ENCODE measurements at places on chromosomes 6 and 20.

- DNase-seq = no peak
Observed at GRCh38 chr6:161663682-161664081, 389.8 kb upstream of the AGPAT4 start.

DNA sequence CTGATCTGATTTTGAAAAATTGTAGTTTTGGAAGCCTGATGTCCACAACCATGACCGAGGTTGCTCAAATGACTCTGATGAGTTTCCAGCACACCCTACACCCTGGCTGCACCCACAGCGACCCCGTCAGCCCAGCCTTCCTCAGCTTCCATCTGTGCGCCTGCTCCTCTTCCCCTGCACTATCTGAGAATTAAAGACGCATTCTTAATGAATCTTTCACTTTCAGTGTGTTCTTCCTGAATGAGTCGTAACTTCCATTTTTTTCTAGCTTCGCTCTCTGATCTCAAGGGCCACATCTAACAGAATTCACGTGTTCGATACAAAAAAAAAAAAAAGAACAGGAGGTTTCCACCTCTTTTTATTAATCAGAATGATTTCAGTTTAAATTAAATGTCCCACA is 21.3 kb upstream of the RREB1 start:
- no peak for DNase-seq

GRCh38 chr6:106490436-106490835 is 129.9 kb downstream of the CRYBG1 start:
- DNase-seq = no peak

GRCh38 chr6:61679625-61680024 is 606.4 kb downstream of the KHDRBS2 start:
- DNase-seq = no peak

DNA sequence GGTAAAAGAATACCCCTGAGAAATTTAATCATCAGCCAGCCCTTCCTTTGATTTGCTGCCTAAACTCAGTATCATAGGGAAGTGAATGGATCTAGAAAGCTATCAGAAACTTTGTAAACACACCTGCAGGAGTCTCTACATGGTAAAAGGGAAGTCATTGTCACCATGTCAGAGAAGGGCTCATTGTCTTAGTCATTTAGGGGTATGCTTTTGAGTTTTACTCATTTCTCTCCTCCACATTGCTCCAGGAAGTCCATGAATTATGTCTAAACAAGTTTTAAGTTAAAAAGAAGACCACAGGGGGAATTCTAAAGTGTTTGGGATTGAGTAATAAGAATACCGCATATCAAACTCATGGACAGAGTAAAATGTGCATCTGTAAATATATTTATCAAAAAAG is 2.5 kb downstream of the SLC17A1 start:
- no peak for DNase-seq

DNA sequence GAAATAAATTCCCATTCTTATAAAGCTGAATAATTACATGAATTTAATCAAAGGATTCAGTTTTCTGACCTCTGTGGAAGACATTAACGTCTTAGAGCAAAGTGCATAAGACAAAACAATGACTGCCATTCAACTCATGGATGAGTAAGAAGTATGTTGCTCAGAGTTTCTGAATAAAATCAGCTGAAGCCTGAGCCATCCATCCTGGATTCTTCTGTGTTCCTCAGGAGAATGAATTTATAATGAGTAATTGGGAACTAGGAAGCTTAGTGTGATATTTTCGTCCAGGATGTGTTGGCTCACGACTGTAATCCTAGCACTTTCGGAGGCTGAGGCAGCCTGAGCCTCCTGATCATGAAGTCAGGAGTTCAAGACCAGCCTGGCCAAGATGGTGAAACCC is 62.8 kb downstream of the PERP start:
- no peak for DNase-seq

GRCh38 chr6:83879746-83880145 is 20.3 kb downstream of the CYB5R4 start:
- no peak for DNase-seq

- DNase-seq = no peak
Observed at GRCh38 chr6:88301888-88302768, 136.0 kb upstream of the CNR1 start.

DNA sequence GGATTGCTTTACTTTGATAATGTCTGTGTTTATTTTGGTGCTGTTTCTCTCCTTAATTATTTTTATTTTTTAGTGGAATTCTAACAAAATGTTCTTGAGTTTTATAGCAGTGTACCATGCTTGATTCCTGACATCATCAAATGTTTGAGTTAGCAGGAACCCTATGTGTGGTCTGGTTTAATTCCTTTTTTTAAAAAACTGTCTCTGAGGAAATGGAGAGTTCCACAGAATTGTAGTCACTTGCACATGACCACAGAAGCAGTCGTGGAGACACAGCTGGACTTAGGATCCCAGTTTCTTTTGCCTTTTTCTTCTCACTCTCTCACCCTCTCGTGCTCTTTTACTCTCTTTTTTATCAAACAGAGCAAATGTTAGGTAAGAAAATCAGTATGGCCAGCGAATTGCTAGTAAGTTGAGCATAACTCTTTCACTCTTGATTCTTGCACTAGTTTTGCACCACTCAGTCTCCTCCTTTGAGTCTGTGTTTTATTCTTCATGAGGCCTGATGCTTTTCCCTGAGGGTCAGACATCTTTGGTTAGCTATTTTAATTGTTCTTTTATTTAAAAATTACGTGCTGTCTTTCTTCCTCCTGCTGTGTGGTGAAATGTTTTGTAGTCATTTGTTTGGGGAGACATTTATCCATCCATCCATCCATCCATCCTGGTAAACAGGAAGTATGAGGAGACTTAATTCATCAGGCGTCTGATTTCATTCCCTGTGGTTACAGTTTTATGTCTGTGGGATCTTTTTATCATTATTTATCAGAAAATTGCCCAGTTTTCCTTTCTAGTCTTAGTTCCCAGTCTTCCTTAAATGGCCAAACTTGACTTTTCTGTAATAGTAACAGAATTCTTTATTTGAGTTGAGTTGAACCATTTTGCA is 83.0 kb downstream of the SCAF8 start:
- no peak for DNase-seq

DNA sequence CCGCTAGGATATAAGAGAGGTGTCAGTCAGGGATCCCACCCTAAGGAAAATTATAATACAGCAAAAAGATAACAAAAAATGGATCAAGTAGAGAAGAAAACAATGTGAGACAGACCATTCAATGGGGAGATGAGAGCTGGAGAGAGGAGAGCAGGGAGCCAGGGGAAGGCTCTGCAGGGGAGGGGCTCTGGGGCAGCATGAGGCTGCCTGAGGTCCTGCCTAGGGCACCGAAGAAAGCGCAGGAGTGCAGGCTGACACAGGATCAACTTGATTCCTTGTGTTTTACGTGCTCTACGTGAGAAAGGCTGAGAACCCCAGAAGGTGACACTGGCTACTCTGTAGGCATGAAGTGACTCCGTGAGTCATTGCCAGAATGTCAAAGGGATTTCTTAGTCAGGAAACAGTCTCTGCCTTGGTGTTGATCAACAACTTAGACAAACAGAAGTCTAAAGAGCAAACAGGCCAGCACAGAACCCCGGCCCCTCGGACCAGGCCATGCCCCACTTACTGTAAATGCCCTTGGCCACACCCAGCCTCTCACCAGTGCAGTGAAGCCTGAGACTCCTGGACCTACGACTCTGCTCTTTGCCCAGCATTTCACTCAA is 290.1 kb upstream of the PRDM1 start:
- no peak for DNase-seq

DNA sequence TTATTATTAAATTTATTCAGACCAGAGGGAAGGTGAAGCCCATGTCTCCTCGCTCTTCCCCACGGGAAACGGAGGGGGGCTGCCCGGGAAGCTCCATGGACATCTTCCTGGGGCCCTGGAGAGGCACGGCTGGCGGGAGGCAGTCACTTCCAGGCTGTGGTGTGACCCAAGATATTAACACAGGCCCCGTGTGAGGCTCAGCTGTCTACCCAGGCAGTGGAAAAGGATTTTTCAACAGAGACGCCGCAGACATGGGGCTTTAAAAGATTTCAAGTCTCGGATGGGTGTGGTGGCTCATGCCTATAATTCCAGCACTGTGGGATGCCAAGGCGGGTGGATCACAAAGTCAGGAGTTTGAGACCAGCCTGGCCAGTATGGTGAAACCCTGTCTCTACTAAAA is 117.9 kb downstream of the ERMARD start:
- peak; percentile 8 for DNase-seq

DNA sequence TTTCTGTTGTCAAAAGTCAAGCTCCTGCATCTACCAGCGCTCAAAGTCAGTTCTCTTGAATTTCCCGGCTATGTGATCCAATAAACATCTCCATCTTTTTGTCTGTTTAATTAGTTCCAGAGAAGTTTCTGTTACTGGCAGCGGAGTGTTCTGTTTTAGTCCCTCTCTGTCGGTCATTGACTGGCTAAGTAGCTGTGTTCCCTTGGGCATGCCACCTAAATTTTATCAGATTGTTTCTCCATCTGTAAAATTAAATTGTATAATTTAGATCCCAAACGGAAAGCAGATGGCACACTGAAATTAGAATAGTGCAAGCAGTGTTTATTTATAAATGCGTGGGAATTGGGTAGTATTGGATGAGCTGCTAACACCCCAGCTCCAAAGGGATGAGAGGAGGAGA is 29.7 kb upstream of the PRL start:
- DNase-seq = no peak

- DNase-seq = no peak
Observed at GRCh38 chr6:118739696-118740353, 88.4 kb upstream of the CEP85L start.

- DNase-seq = no peak
Observed at GRCh38 chr6:39005774-39006173, 42.8 kb upstream of the GLP1R start.

- DNase-seq = no peak
Observed at GRCh38 chr6:52049252-52050050, 38.0 kb downstream of the PKHD1 start.

- DNase-seq = no peak
Observed at GRCh38 chr6:52330470-52330869, 31.5 kb upstream of the PAQR8 start.

- DNase-seq = no peak
Observed at GRCh38 chr6:30167101-30167500, 3.8 kb downstream of the TRIM15 start.

GRCh38 chr20:37328149-37328945 is 17.6 kb upstream of the SRC start:
- DNase-seq = no peak

DNA sequence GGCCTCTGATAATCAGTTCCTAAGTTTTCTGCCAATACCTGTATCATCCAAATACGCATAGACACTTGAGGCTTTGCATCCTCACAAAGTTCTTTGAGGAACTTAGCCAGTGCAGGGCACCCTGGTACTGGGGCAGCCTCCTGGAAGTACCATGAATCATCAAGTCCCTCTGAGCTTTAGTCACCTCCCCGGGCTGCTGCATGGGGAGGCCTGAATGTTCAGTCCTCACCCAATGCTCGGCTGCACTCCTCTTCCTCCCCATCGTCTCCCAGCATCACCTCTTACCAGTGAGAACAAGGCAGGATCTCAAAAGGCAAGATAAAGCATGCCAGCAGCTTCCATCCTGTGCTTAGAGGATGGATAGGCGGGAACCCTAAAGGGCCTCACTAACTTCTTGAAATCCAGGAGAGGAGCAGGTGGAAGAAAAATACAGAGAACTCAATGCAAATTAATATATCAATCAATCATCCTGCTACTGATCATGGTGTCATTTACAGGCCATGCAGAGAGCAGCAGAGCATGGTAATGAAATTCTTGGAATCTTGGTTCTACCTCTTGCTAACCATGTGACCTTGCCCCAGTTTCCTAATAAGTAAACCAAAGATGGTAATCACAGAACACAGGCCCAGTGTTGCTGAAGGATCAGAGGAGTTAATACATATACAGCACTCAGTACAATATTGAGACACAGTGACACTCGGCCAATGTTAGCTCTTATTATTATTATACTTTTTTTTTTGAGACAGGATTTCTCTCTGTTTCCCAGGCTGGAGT is 4.7 kb upstream of the CCN6 start:
- no peak for DNase-seq

DNA sequence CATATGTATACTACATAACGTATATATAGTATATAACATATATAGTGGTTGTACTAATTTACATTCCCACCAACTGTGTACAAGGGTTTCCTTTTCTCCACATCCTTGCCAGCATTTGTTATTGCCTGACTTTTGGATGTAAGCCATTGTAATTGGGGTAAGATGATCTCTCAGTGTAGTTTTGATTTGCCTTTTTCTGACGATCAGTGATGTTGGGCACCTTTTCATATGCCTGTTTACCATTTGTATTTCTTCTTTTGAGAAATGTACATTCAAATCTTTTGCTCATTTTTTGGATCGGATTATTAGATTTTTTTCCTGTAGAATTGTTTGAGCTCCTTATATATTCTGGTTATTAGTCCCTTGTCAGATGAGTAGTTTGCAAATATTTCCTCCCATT is 11.4 kb downstream of the SYNJ2 start:
- no peak for DNase-seq

GRCh38 chr6:33290459-33290858 is 1.1 kb downstream of the PFDN6 start:
- DNase-seq = no peak

DNA sequence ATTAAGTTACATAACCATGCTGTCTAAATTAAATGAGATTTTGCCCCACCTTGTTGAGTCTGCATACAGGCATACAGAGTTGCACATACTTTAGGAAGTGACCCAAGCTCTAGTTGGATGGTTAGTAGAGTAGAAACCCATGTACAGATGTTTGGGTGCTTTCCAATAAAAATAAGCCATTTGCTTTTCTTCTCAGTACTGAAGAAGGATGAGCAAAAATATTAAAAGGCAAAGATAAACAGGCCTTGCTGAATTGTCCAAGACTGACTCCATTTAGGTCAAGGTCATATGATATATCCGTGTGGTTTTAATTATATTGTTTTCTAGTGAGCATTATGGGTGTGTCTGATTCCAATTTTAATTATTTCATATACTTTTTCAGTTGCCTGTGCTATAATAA is 589.4 kb downstream of the RFPL4B start:
- no peak for DNase-seq

DNA sequence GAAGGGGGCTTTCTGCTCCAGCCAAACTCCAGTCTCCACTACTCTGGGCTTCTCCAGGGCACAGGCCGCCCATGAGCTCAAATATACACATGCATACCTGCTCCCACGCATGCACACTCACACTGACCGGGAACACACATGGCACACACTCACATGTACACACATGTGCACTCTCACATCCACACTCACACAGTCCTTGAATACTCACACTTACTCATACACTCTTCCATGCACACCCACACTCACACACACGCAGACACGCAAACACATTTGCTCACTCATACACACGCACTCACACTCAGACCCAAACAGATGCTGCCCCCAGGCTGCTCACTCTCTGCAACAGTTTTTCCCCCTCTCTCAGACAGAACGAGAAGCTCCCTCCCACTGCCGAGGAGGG is 7.0 kb downstream of the GDAP1L1 start:
- DNase-seq = no peak

All from sigmoid colon (tissue), 7 donors.